Upper lobe of left lung (tissue), 6 donors: ENCODE measurements at places on chromosomes 4 and X.

- no peak for DNase-seq
Observed at GRCh38 chr4:149910604-149911350, 95.1 kb upstream of the IQCM start.

- DNase-seq = no peak
Observed at GRCh38 chrX:74421740-74422352, 553 bp downstream of the SLC16A2 start.

- DNase-seq = no peak
Observed at GRCh38 chrX:153190381-153190780, 11.3 kb downstream of the MAGEA1 start.

GRCh38 chr4:123397144-123398065, 810 bp downstream of the SPRY1 start:
- peak; percentile 90 for DNase-seq

DNA sequence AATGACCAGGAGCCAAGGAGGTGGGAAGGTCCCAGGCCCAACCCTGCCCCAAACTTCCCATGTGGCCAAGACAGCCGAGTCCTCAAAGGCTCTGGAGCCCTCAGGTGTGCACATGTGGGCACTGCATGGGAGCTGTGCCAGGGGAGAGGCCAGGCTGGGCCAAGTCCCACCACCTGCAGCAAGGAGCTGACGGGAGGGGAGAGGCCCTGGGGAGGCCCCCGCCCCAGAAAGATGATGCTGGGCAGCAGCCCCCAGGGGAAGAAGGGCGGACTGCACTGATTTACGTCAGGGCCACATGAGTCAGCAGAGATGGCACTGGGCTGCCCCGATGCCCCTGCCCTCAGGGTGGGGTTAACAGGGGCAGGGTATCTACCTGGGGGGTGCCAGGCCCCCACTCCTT, 1.4 kb downstream of the L1CAM start:
- DNase-seq = no peak
